ENCODE measurements at places on chromosomes 1 and 21. TPM values are rescaled to one million over a fixed set of nuclear protein-coding genes. Genes with fewer than 3 reads are reported as not detected.

DNA sequence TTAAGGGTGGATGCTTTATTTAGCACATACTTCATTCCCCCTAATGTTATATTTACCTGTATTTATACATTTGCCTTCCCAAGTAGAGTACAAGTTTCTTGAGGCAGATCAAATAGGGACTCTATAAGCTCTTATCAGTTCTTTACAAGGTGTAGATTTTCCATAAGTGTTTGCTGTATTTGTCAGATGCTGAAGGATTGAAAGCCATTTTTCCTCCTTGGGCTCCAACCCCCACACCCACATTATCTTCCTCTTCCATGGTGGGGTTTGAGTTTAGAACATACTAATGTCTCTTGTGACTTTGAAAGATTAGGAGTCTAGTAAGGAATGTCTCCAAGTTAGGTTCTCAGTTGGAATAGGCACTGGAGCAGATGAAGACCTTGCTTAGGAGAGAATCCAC, 2.4 kb upstream of the CHI3L2 start:
- no peak for DNase-seq

GRCh38 chr1:22098752-22099151, 44.1 kb downstream of the WNT4 start:
- DNase-seq = no peak

DNA sequence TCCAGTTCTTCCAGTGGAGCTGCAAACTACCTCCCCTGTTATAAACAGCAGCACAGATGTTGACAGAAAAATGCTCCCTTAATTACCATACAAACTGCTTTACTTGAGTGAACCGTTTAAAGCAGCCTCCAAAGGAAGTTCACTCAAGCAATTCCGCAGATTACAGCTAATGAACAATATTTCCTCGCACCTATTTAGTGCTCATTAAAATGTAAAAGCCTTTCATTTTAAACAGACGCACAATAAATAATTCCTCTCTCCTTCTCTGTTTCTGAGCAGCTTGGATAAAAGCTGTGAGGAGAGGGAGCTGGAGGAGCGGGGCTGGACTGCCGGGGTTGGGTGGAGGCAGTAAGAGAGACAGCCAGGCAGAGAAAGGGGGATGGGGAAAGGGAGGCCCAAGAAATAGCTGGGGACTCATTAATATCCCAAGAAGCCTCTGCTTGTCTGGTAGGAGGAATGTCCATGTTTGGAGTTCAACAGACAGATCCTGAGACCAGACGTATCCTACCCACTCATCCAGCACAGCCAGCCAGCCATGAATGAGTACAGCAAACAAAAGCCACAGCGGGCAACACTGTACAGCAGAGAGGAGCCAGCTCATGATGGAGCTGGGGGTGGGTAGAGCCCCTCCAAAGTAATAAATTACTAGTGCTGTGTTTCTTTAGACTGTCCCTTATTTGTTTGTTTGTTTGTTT, 227.7 kb downstream of the GPATCH2 start:
- no peak for DNase-seq

GRCh38 chr1:21534674-21535378, 25.6 kb downstream of the ALPL start:
- peak; percentile 48 for DNase-seq

- DNase-seq = no peak
Observed at GRCh38 chr1:207459008-207459407, 4.9 kb downstream of the CR2 start.

GRCh38 chr1:168640836-168641235, 64.4 kb downstream of the XCL1 start:
- DNase-seq = no peak

GRCh38 chr1:94798462-94798861, 21.7 kb upstream of the SLC44A3 start:
- no peak for DNase-seq

GRCh38 chr1:169090900-169091311, 15.6 kb upstream of the ATP1B1 start:
- DNase-seq = no peak

DNA sequence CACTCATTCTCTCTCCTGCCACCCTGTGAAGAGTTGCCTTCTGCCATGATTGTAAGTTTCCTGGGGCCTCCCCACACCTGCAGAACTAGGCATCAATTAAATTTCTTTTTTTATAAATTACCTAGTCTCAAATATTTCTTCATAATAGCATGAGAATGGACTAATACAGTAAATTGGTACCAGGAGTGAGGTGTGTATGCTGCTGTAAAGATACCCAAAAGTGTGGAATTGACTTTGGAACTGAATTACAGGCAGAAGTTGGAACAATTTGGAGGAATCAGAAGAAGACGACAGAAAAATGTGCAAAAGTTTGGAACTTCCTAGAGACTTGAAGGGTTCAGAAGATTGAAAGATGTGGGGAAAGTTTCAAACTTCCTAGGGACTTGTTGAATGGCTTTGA, 308.1 kb upstream of the TMPRSS15 start:
- DNase-seq = no peak

- no peak for DNase-seq
Observed at GRCh38 chr21:39439232-39439631, 6.3 kb downstream of the LCA5L start.

- no peak for DNase-seq
Observed at GRCh38 chr1:22142315-22143064, 407 bp downstream of the WNT4 start.

DNA sequence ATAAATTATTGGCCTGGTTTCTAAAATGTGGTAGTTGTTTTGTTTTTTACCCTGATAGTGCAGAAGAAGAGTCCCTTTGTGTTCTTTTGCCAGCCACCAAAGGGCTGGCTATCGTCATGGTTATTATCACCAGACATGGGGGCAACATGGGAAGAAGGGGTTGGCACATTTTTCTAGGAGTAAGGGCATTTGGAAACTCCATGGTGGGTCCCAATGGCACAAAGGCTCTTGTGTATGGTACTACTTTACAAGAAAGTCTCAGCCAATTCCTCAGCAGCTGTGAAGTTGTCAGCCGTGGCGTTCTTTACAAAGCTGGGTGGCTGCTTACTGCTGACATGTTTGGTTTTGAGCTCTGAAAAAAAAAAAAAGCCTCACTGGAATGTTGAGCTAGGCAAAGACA, 330.4 kb upstream of the ESRRG start:
- DNase-seq = no peak

GRCh38 chr1:172821609-172822274, 162.8 kb downstream of the FASLG start:
- DNase-seq = peak; percentile 54

DNA sequence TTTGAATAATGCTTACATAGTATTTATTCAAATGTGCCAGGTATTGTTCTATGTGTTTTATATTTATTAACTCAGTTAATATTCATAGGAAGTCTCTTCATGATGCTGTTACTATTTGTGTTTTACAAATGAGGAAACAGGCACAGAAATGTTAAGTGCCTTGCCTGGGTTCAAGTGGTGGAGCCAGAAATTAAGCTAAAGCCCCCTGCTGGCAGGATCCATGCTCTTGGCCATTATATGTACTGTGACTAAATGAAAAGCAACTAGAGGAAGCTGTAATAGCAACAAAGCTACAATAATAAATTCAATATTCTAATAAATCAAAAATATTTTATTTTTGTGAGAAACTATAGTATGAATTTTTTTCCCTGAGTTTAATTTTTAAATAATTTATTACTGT, 30.0 kb downstream of the IARS2 start:
- no peak for DNase-seq

DNA sequence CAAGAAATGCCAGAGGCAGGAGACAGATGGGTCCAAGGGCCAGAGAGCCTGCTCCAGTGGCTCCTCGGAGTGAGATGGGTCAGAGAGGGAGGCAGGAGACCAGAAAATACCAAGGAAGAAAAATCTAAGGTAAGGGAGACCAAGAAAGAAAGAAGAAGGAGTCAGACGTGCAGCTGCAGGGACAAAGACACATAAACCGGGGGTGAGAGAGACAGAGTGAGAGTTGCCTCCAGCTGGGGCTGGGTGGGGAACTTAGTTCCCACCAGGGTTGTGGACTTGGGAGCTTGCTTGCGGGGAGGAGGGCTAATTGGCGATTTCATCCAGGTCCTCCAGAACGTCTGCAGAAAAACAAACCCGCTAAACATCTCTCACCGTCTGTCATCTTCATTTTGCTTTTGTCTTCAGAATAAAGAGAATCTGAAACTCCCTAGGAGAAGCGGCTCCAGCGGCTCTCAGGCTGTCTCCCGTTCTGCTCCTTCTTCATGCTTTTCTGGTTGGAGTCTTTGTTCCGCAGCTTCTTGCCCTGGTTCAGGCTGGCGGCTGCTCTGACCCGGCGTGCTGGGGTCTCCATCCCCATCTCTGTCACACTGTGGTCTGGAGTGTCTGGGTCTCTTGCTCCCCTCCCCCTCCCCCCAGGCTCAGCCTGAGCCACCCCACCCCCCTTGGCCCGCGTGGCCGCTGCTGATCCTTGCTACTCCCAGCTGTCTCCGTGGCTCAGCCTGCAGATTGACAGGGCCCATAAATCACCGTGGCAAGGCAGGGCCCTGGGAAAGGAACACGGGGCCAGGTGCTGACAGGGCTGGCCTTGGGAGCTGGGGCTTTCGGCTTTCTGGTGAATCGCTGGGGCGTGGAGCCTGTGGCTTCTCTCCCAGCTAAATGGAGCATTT, 66.6 kb downstream of the UBIAD1 start:
- DNase-seq = no peak

GRCh38 chr1:76697361-76697760, 169.9 kb upstream of the ST6GALNAC5 start:
- no peak for DNase-seq

DNA sequence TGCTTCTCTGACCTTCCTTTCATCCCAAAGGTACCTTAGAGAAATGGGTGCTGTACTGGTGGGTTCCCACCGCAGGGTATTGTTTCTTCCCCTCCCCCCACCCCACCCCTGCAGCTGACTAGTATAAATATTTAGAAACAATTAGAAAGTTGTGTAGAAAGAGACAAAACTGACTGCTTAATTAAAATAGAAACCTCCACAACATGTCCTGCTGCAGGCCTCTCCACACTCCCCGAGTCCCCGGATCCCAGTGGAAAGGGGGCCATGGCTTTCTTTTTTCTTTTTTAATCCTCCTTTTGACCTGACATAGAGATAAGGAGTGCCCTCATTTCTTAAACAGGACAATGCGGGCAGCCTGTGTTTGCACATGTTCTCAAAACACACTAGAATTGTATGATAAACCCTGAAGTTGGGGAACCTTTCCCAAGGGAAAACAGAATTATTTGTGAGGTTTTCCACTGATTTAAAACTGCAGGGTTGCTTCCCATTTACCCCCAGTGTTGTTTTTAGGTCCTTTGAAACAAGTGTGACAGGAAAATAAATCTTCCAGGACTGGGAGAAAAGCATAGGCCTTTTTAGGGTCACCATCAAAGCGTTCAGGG, 1.7 kb downstream of the RHOU start:
- DNase-seq = no peak

- no peak for DNase-seq
Observed at GRCh38 chr1:87044424-87044823, 130.0 kb downstream of the HS2ST1 start.

DNA sequence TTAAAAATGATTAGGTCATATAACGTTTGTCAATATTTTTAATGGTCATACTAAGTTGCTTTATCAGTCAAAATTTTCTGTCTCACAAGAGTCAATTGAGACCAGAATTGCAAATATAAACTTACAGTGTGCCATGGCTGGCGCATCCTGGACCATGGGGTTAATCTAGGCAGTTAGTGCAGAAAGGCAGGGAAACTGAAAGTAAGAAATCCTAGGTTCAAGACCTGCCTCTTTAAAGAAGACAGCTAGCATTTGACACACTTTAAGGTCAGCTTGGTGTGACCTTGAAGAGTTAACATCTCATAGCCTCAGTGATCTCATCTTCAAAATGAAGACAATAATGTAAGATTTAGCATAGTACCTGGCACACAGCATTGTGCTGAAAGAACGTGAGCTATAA, 210.0 kb upstream of the DAB1 start:
- no peak for DNase-seq

- no peak for DNase-seq
Observed at GRCh38 chr1:206716870-206717673, 32.4 kb downstream of the MAPKAPK2 start.

DNA sequence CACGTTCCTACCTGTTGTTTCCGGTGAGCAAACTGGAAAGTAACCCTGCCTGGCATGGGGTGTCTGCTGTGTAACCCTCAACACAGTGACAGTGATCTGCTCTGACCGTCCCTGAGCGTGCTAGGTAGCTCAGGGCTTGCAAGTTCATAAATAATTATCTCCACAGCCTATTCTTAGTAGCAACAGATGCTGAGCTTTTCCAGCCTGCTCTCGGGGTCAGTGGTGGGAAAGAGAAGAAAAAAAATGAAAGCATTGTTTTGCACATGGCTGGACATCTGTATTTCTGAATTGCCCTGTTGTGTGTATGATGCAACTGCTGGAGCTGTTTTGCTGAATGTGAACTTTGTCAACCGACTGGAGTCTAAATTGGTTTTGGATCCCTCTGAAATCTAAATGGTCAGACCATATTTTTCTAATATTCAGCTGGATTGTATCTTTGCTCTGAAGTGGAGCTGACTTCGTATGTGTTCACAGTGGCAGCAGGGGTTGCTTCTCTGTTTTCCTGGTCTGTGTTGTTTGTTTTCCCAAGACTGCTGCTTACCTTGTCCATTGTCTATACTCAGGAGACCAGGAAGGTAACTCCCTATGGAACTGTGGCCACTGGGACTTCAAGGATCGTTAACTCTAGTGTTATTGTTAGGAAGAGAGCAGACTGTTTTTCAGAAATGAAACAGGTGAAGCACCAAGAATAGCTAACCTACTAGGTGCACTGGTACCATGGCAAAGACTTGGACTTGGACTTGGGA, 27.0 kb downstream of the TGFB2 start:
- DNase-seq = no peak

GRCh38 chr1:113074237-113074636, 1.2 kb downstream of the LRIG2 start:
- DNase-seq = no peak

- no peak for DNase-seq
Observed at GRCh38 chr1:213457186-213457585, 406.1 kb downstream of the RPS6KC1 start.

- no peak for DNase-seq
Observed at GRCh38 chr1:10328180-10328963, 70.5 kb upstream of the PGD start.

GRCh38 chr1:101460739-101461138, 223.9 kb downstream of the S1PR1 start:
- no peak for DNase-seq

- DNase-seq = no peak
Observed at GRCh38 chr1:39854314-39854713, 29.0 kb downstream of the TRIT1 start.

The USP25 gene
- total RNA-seq = 26.7 TPM

The DOP1B gene
- 7.1 TPM for total RNA-seq

The FAM177B gene
- not detected for total RNA-seq

The TIE1 gene
- 17.6 TPM for total RNA-seq

The ARTN gene
- total RNA-seq = not detected

The DEDD gene
- 16.7 TPM for total RNA-seq

The DENND2C gene
- total RNA-seq = 5.6 TPM

The C1orf87 gene
- total RNA-seq = not detected

The KCNT2 gene
- total RNA-seq = 11.2 TPM

The SH3BP5L gene
- 14.3 TPM for total RNA-seq

The OR2W3 gene
- total RNA-seq = not detected

The CAPN9 gene
- total RNA-seq = not detected

The DMBX1 gene
- not detected for total RNA-seq

The FCRL1 gene
- 0.84 TPM for total RNA-seq

The SLC2A5 gene
- total RNA-seq = 0.08 TPM

The CFAP141 gene
- not detected for total RNA-seq

The NKAIN1 gene
- not detected for total RNA-seq

Measured in liver (tissue), 10 donors.